ENCODE measurements at places on chromosomes 1 and 21. TPM values are rescaled to one million over a fixed set of nuclear protein-coding genes. Genes with fewer than 3 reads are reported as not detected.

Gene SERPINC1
- not detected for total RNA-seq

Gene SIM2
- total RNA-seq, result 0.32 TPM

Gene SPATA21
- total RNA-seq, result not detected

Gene OR2AK2
- not detected for total RNA-seq

Gene IGSF5
- total RNA-seq, result not detected

Gene BSND
- total RNA-seq, result not detected

Gene ZNF695
- 1.6 TPM for total RNA-seq

Gene EPHA2
- total RNA-seq, result 90.3 TPM

Gene RHD
- not detected for total RNA-seq

Gene PRAMEF27
- total RNA-seq, result not detected

Gene PADI4
- total RNA-seq, result not detected

Gene HUNK
- not detected for total RNA-seq

Gene FAM110D
- 2.1 TPM for total RNA-seq

Gene CD1D
- not detected for total RNA-seq

Gene CD1B
- not detected for total RNA-seq
